Left hindlimb (tissue), 1 donor: ENCODE measurements at places on chromosomes 13 and 19.

DNA sequence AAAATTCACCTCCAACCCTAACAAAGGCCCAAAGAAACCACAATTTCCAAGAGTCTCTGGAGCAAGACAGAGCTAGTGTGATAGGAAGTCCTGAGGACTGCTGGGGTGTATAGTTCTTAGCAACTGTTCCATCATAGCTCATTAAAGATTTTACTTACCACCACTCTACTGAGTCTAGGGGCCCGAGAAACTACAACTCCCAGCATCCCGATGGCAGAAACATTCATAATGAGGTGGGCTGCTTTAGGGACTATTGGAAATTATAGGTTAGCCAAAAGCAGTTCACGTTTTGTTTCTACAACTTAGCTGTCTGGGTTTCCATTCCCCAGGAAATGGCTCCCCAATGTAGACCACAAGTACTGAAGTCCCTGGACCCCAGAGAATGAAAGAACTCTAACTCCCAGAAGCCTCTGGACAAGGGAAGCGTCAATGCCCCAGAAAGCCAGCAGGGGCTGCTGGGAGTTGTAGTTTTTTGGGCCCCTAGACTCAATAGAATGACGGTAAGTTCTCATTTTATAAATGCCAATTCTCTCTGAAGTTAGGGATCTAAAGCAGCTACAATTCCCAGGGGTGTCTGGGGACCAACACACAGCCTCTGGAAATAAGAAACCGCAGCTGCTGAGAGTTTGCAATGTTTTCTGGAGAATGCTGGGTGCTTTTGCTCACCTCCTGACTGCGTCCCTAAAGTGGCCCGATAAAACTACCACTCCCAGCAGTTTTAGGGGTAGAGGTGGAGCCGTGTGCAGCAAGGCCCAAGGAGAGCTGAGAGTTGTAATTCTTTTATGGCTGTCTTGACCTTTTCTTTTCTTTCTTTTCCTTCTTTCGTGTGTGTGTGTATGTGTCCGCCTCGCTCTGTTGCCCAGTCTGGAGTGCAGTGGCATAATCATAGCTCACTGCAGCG is 11.1 kb downstream of the FTL start:
- DNase-seq, result peak; percentile 42

GRCh38 chr13:87923753-87924152 is 252.6 kb downstream of the SLITRK5 start:
- DNase-seq, result no peak

GRCh38 chr19:52992109-52993004 is 21.4 kb upstream of the ERVV-1 start:
- no peak for DNase-seq

- no peak for DNase-seq
Measured at GRCh38 chr13:110411688-110412059, 104.6 kb downstream of the COL4A2 start.
